Sigmoid colon (tissue), 7 donors: ENCODE measurements at places on chromosomes 6 and 20. TPM values are rescaled to one million over a fixed set of nuclear protein-coding genes. Genes with fewer than 3 reads are reported as not detected.

GRCh38 chr6:134805168-134805567 is 144.7 kb downstream of the ALDH8A1 start:
- H3K4me3 ChIP-seq: no peak overlapping the region
- no peak for DNase-seq
- H3K27me3 ChIP-seq: no peaks in the 10 kb centered on the region

DNA sequence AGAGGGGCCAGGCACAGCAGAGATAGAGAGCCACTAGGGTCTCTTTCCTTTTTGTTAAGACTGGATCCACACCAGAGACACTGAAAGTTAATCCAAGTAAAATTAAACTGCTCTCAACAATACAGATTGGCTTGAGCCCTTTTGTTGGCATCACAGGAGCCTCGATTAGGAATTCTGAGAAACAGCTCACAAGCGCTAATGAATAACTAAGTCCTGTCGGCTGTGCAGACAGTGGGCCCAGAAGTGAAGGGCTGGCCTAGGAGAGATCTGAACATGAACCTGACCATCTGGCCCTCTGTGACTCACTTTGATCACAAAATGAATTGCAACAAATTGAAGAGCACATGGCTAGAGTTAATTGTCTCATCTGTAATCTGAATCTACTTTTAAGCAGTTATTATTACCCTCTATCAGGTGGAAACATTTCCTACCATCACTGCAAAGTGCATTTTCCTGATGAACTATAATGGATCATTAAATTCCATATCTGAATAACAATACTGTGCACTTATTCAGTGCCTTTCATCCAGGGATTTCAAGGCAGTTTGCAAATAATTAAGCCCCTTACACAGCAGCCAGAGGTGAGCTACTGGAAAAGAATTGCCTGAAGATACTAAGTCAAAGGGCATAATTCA is 3.2 kb downstream of the BACH2 start:
- no peak for DNase-seq
- no peak overlapping the region for H3K27ac ChIP-seq
- no peaks in the 10 kb centered on the region for H3K36me3 ChIP-seq
- no peaks in the 10 kb centered on the region for H3K27me3 ChIP-seq
- H3K4me3 ChIP-seq: no peak overlapping the region

Gene OR2H1
- total RNA-seq: not detected

Gene ECT2L
- not detected for total RNA-seq

Gene ZFP64
- total RNA-seq: 12.2 TPM

Gene KHDRBS2
- 0.36 TPM for total RNA-seq
